ENCODE measurements at places on chromosomes 3 and 15.

DNA sequence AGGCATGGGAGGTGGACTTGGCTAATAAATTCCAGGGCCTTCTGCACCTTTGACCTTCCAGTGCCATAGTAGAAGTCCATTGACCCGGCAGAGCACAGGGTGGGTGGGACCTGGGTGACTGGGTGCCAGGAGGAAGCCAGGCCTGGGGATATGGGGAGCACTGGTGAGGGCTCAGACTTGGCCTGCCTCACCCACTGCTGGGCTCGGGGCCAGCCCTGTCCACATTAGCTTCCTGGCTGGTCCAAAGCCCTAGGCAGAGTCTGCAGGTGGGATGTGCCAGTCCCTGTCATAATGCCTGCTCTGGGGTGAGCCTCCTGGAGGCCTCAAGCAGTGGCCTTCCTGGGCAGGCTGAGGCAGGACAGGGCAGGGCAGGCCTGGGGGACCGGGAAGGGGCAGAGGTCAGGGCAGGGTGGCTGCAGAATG, 38.1 kb upstream of the CHRNB4 start:
- DNase-seq, result no peak

DNA sequence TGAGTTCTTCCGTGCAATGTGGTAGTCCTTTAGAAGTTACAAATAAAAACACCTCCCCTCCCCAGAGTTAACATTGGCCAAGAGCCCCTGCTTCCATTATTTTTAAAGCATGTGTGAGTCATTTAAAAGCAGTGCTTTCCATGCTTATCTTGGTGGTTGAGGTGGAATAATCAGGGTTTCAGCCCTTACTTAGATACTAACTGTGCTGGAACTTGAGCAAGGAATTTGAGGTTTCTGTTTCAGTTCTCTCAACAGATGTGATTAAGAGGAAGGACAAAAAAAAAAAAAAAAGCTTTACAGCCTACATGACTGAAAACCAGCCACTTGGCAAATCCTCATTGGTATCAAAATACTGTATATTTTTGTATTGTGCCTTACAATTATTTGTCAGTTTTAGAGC, 64.5 kb downstream of the CGNL1 start:
- DNase-seq, result no peak

- no peak for DNase-seq
Measured at GRCh38 chr3:52730681-52731080, 24.8 kb downstream of the SPCS1 start.

GRCh38 chr15:87591042-87591441, 665.5 kb downstream of the NTRK3 start:
- no peak for DNase-seq

DNA sequence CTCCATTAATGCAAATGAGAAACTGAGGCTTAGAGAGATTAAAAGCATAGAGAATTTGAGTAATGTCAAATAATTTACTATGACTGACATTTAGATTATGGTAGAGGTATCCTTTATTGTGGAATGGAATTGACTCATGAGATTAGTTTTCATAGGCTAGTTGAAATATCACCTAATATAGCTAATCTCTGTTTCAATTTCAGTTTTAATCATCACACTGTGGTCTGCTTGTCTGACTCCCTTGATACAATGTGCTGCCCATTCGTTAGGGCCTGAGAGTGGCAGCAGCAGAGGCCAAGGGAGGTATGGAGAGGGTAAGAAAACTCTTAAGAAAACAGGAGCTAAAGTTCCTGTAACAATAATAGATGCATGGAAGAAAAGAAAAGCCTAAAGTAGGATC, 13.2 kb upstream of the ZBTB20 start:
- no peak for DNase-seq

DNA sequence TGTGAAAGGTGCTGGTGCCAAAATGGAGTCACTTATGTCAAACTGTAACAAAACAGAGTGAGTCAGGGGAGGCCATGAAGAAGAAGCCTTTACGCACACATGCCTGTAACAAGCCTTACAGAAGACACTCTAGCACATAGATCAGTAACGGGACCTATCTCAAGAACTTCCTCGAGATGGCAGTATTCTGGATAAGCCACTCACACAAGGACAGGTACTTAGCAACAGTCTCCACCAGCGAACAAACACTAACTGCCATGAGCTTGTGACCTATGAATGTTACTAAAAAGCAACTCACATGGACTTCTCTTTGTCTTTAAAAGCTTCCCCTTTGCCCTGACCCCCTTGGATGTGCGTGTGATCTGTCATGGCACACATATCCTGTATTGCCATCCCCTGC, 235.1 kb downstream of the CD47 start:
- DNase-seq, result peak; percentile 79

DNA sequence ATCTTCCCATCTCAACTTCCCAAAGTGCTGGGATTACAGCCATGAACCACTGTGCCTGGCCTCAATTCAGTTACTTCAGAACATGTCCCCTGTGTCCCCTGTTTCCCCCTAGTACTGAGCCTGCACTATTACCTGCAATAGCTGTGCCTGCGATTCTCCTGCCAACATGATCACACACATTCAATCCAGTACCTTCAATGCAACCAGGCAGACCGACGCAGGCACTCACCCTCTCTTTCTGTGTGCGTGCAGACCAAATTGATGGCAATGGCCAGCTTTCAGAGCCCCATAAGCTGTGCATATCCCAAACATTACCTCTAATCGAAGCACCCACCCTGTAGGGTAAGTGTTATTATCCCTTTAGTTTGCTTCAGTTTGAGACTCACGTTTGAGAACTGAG, 73.0 kb upstream of the EPHB3 start:
- DNase-seq, result no peak

DNA sequence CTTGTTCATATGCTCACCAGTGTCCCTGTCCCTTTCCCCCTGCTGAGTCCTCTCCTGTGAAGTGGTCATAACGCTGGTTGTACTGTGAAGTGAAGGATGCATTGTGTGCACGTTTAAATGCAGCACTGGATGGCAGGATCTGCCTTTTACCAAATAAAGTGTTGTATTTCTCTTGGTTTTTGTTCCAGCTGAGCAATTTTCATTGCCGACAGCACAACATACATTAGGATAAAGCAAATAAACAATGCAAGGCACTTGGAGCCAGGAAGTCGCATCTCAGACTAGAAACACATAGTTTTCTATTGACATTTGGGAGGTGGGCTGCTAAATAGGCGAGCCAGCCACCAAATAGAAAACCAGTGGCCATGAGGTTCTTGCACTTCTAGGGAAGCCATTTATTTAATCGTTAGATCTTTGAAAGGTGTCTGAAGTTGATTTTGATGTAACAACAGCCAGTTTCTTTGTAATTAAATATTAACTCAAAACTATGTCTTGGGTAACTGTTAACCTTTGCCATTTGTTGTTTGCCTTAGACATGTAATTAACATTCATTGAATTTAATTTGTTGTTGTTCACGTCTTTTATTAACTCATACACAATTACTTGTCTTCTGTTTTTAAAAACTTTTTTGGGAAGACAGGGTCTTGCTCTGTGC, 185.3 kb downstream of the FNDC3B start:
- no peak for DNase-seq

DNA sequence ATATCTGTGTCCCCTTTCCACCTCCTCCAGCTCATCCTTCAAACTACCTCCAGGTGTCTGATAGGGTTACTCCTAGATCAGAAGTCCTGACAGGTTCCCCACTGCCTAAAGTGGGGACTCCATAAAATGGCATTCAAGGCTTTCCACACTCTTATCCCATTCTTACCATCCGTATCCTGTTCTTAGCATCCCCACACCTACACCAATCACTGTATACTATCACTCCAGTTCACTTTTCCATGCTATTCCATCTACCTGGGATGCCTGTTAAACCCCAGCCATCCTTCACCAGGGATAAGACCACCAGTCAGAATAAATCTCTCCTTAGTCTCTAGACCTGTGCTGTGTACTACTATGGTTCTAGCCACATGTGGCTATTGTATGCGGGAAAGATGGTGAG, 19.1 kb downstream of the SSR3 start:
- no peak for DNase-seq

- DNase-seq, result no peak
Measured at GRCh38 chr3:178079966-178080365, 456.3 kb upstream of the KCNMB2 start.

- DNase-seq, result no peak
Measured at GRCh38 chr3:131388490-131388799, 6.9 kb downstream of the NUDT16 start.

- no peak for DNase-seq
Measured at GRCh38 chr15:86647810-86648440, 568.3 kb downstream of the AGBL1 start.

- DNase-seq, result peak; percentile 66
Measured at GRCh38 chr15:64224511-64224910, 61.7 kb upstream of the PPIB start.

- no peak for DNase-seq
Measured at GRCh38 chr3:15221574-15222217, 15.7 kb downstream of the CAPN7 start.

- DNase-seq, result no peak
Measured at GRCh38 chr3:16884084-16884747, 539 bp upstream of the PLCL2 start.

DNA sequence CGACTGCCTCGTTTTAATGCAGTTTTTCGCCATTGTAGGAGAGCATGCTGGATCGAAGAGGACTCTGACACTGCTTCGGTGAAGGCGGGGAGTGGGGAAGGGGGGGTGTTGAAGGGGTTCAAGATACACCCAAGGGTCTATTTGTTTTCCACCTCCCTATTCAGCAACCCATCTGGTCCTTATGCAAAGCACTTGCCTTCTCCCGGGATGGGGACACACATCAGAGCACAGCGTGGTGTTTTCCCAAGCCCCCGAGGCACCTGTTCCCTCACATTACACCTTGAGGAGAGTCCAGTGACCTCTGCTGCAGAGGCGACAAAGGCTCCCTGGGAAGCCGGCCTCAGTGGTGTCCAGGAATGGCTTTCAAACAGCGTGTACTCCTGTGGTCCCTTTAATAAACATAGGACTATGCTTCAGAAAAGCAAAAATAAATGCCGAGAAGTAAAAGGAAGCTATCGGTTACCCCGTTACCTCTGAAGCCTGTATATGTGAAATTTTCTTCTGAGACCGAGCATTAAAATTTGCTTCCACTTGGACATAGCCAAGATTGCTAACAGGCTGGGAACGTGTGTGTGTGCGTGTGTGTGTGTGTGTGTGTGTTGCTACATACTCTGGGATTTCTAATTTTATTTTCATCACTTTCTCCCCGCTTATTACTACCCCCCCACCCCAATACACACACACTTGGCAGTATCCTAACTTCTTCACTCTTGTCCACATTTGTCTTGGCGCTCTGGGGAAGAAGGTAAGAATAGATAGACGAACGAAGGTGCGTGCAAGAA, 53.2 kb downstream of the CCDC54 start:
- no peak for DNase-seq

DNA sequence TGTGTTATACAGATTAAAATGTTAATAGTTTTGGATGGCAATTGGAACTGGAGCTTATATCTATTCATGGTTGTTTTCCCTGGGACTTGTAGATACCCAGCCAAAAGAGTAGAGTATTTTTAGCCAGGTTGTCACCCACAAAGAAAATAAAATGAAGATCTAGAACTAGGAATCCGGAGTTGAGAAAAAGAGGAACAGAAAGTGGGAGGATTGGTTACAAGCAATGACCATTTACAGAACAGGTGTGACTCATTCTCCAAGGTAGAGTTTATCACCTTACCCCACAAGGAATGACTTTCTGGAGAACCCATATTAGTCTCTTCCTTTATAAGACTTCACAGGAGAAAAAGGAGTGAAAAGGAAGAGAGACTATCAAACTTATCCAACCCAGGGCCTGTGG, 99.8 kb downstream of the TMEM108 start:
- DNase-seq, result no peak

- no peak for DNase-seq
Measured at GRCh38 chr3:151331696-151332095, 2.3 kb upstream of the P2RY13 start.

GRCh38 chr3:122646146-122646988, 34.3 kb upstream of the PARP14 start:
- DNase-seq, result no peak

DNA sequence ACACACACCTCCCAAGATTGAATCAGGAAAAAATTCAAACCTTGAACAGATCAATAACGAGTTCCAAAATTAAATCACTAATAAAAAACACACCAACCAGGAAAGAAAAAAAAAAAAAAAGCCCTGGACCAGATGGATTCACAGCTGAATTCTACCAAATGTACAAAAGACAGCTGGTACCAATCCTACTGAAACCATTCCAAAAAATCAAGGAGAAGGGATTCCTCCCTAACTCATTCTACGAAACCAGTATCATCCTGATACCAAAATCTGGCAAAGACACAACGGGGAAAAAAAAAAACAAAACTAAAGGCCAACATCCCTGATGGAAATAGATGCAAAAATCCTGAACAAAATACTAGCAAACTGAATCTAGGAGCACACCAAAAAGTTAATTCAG, 54.4 kb upstream of the SLC12A8 start:
- DNase-seq, result no peak

DNA sequence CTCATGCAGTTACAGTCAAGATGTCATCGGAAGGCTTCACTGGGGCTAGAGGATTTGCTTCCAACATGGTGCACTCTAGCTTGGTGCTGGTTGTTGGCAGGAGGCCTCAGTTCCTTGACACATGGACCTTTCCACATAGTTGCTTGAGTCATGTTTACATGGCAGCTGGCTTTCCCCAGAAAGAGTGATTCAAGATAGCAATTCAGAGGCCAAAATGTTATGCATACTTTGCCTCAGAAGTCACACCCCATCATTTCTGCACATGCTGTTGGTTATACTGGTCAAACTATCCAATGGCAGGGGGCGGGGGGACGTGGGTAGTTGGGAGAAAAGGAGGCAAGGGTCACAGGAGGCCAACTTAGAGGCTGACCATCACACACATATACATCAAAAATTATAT, 58.7 kb downstream of the FOXB1 start:
- DNase-seq, result no peak

- DNase-seq, result no peak
Measured at GRCh38 chr3:47961815-47962606, 54.2 kb downstream of the MAP4 start.

GRCh38 chr3:64223791-64224745, 1.2 kb downstream of the PRICKLE2 start:
- peak; percentile 36 for DNase-seq

DNA sequence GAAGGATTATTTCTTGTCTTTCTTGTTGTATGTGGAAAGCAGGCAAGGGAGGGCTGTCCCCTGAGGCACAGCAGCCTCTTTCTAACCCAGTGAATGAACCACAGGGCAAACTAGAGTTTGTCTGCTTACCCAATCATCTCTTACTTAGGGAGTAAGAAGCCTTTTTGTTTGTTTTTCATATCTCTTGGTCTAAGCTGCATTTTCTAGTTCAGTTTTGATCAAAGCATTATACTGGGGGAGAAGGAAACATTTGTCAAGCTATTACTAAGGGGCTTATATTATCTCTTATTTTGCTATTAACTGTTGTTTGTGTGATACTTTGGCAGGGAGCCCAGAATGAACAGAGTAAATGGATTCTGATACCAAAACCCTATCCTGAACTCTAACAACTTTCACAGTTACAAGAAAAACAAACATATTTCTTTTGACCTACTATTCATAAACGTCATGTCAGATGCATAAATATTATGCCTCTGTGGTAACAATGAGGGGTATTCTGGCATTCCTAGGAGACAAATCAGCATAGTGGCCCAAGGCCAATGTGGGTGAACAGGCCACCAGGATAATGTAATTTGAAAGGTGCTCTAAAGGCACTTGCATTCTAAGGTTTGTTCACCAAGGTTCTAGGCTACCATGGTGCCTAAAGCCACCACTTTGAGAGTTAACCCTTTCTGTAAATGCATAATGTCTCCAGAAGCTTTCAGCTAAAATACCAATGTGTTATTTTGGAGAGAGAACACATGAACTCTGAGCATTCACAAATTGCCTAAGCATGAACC, 271.6 kb upstream of the ZPLD1 start:
- peak; percentile 87 for DNase-seq

- no peak for DNase-seq
Measured at GRCh38 chr3:42662813-42663535, 9.5 kb downstream of the ZBTB47 start.

Measured in SK-MEL-5 (cell line).